ENCODE measurements at places on chromosomes 1 and 21.

- no peaks in the 10 kb centered on the region for H3K27me3 ChIP-seq
- DNase-seq = no peak
- no peaks in the 10 kb centered on the region for H3K4me1 ChIP-seq
- no peaks in the 10 kb centered on the region for H3K36me3 ChIP-seq
Measured at GRCh38 chr1:208013210-208013609, 102.3 kb upstream of the CD34 start.

GRCh38 chr1:201531551-201532425, 7.1 kb upstream of the NAV1 start:
- H3K27ac ChIP-seq = no peak overlapping the region
- no peaks in the 10 kb centered on the region for H3K36me3 ChIP-seq
- no peaks in the 10 kb centered on the region for H3K27me3 ChIP-seq

DNA sequence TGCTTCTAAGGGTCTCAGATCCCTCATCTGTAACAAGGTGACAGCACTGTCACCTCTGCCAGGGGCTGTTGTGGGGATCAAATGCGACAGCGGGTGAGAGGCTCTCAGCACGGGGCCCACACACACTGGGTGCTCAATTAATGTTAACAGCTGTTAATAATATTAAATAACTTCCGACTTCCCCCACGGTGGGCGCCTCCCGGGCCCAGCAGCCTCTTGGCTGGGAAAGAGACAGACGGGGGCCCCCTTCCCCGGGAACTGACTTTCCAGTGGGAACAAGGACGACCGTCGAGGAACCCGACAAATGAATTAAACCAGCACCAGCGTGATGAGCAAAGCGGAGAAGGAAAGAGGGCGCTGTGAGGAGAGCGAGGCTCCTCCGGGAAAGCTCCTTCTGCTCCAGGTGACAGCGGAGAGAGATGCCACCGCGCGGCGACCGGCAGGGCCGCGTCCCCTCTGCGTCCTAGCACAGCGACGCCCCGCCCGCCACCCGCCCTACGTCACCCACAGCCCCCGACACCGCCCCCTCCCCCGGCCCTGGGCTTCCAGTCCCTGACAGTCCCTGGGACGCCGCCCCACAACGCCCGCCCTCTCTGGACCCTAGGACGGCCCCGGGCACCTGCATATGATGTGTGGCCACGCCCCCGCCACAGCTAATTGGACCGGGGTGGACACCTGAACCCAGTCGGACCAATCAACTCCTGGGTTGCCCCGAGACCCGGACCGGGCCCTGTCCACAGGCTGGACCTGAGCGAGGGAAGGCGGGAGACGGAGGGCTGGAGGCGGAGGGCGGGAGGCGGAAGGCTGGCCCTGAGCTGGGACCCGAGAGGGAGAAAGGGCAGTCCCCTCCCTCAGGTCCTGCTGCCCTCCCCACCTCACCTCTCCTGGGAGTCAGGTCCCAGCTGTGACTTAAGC, 38.2 kb downstream of the MATN1 start:
- H3K36me3 ChIP-seq = no peaks in the 10 kb centered on the region
- H3K4me3 ChIP-seq = peak overlapping the region; percentile 14
- DNase-seq = peak; percentile 94

GRCh38 chr1:201014816-201015200, 8.7 kb downstream of the KIF21B start:
- no peak overlapping the region for H3K27ac ChIP-seq
- no peaks in the 10 kb centered on the region for H3K36me3 ChIP-seq
- no peaks in the 10 kb centered on the region for H3K4me1 ChIP-seq
- no peak overlapping the region for H3K4me3 ChIP-seq

DNA sequence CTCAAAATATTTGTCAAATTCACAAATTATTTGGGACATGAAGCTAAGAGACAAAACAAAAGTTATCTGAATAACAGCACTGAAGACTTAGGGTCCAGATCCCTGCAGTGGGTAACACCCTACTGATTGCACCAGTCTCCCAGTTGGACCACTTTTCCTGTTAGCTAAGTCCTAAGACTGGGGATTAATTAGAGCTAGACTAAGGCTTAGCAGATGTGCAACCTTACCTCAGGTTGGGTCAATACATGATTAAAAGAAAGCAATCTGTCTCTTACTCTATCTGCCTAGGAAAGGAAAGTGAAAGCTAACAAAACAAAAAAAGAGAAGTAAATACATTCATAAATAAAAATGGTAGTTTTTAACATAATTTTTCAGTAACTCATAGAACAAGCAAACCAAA, 737.2 kb upstream of the CHRM3 start:
- no peak overlapping the region for H3K4me3 ChIP-seq
- no peak overlapping the region for H3K27ac ChIP-seq
- no peaks in the 10 kb centered on the region for H3K4me1 ChIP-seq
- no peak for DNase-seq
- H3K36me3 ChIP-seq = no peaks in the 10 kb centered on the region

DNA sequence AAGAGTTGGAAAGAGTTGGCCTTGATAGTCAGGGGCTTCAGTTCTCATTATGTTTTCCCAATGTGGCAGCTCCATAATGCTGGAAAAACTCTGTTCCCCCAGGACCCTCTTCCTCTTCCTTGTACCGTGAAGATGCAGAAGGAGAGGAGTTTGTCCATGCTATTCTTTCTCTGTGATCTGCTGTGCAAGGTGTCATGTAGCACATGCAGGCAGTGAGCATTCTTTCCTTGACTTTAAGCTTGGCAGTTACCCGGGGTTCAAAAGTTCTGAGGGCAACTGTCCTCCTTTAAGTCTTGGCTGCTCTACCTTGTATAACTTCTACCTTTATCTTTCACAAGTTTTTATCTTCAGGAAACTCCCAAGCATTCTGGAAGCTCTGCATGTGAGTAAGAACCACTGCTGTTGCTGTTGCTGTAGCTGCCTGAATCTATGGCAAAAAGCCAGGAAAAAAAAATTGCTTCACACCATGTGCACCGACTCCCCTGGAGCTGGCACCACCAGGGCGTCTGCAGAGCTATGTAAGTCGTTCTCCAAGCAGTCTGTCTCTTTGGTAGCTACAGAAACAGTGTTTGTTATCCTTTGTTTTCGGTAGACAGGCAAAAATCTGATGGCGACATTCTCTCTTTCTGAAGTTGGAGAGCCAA, 42.7 kb upstream of the SLC16A1 start:
- H3K27ac ChIP-seq = no peak overlapping the region
- no peaks in the 10 kb centered on the region for H3K36me3 ChIP-seq
- DNase-seq = peak; percentile 29
- H3K27me3 ChIP-seq = no peaks in the 10 kb centered on the region

- no peak for DNase-seq
- no peak overlapping the region for H3K4me3 ChIP-seq
- H3K36me3 ChIP-seq = no peaks in the 10 kb centered on the region
- no peak overlapping the region for H3K27ac ChIP-seq
- peaks cover 20% of the 10 kb centered on the region for H3K27me3 ChIP-seq
Measured at GRCh38 chr1:112506306-112506705, 2.5 kb upstream of the WNT2B start.

DNA sequence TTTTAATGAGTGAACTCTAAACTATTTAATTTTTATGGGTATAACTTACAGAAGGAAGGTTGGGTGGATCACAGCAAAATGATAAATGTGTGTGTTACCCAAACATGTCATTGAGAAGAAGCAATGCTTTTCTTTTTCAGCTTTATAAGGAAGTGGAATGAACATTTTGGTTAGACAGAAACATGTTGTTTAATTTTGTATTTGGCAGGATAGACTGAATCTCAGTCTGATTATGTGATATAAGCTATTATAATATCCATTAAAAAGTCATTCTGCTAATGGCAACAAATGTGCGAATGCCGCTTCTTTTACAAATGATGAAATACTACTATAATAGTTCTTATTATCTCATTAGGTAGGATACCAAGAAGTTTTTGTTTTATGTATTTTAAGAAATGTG, 281.9 kb upstream of the ZRANB2 start:
- no peak overlapping the region for H3K4me3 ChIP-seq
- no peaks in the 10 kb centered on the region for H3K4me1 ChIP-seq
- no peak overlapping the region for H3K27ac ChIP-seq
- H3K36me3 ChIP-seq = no peaks in the 10 kb centered on the region

DNA sequence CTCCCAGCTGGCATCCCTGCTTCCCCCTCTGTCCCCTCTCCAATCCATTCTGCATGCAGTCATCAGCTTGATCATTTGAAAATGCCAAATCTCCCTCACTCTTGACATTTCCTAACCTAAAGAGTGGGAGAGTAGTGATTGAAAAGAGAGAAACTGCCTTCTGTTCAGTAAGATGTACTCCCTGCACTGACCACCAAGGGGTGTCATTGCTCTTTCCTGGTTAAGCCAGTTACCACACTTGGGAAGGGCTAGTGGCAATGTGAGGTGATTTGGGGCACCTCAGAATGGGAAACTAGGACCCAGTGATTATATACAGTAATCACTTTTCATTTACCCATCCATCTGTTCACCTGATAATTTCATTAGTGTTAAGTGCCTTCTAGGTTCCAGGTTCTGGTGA, 6.9 kb upstream of the TMEM269 start:
- peak; percentile 54 for DNase-seq
- H3K4me3 ChIP-seq = no peak overlapping the region
- H3K4me1 ChIP-seq = no peaks in the 10 kb centered on the region
- H3K36me3 ChIP-seq = peaks cover 28% of the 10 kb centered on the region
- H3K27me3 ChIP-seq = no peaks in the 10 kb centered on the region

DNA sequence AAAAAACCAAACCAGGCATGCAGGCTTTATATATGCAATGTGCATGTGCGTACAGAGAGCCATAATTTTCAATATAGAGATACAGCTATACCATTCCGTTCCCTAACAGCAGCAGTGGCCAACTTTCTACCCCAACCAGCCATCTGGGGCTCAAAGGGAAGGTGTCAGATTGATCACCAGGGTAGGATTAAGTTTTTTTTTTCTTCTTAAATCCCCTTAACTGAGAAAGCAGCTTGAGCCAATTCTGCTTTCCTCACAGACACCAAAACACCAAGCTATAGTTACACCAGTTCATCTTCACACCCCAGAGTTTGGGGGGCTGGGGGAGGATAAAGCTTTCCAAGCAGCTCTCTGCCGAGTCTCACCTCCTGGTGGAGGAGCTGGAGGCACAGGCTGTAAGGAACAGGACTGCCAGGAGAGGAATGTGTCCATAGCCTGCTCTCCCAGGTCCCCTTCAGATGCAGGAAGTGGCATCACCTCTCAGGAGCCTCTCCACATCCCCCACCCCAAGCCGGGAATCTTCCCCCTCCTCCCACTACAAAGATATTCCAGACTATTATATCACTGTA, 87.9 kb downstream of the SSBP3 start:
- no peaks in the 10 kb centered on the region for H3K4me1 ChIP-seq
- H3K27me3 ChIP-seq = no peaks in the 10 kb centered on the region
- no peak for DNase-seq
- H3K4me3 ChIP-seq = no peak overlapping the region
- H3K36me3 ChIP-seq = no peaks in the 10 kb centered on the region

All from kidney (tissue), 22 donors.